ENCODE measurements at places on chromosomes 12 and 14. TPM values are rescaled to one million over a fixed set of nuclear protein-coding genes. Genes with fewer than 3 reads are reported as not detected.

Gene HELB
- total RNA-seq, result 0.58 TPM

Gene OTUB2
- total RNA-seq, result 0.45 TPM

Gene SMIM41
- total RNA-seq, result 1.1 TPM

Gene CMA1
- total RNA-seq, result not detected

- DNase-seq, result no peak
Observed at GRCh38 chr12:51871126-51871525, 16.8 kb upstream of the ANKRD33 start.

DNA sequence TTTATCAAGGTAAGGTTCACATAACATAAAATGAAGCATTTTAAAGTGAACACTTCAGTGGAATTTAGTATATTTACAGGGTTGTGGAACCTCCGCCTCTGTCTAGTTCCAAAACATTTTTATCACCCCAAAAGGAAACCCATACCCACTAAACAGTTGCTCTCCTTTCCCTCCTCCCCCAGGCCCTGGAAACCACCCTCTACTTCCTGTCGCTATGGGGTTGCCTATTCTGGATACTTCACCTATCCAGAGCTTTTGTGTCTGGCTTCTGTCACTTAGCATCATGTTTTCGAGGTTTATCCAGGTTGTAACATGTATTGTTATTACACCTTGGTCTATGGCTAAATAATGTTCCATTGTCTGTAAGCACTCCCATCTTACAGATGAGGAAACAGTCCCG, 27.7 kb upstream of the ZFP36L1 start:
- no peak for DNase-seq

GRCh38 chr14:64681796-64682710, 22.2 kb upstream of the PLEKHG3 start:
- DNase-seq, result peak; percentile 81

Gene HVCN1
- not detected for total RNA-seq

Gene NEUROD4
- total RNA-seq, result not detected

GRCh38 chr12:81136519-81136918, 58.6 kb downstream of the ACSS3 start:
- no peak for DNase-seq

Gene KLHL33
- total RNA-seq, result 0.37 TPM

- no peak for DNase-seq
Observed at GRCh38 chr12:89288959-89289358, 63.3 kb downstream of the DUSP6 start.

GRCh38 chr14:50089208-50089607, 27.2 kb downstream of the VCPKMT start:
- no peak for DNase-seq

GRCh38 chr12:49555631-49556390, 12.1 kb downstream of the MCRS1 start:
- DNase-seq, result no peak

- peak; percentile 80 for DNase-seq
Observed at GRCh38 chr12:11758510-11759493, 109.3 kb downstream of the ETV6 start.

- DNase-seq, result no peak
Observed at GRCh38 chr14:72401632-72402376, 469.6 kb downstream of the RGS6 start.

Gene CD163L1
- 17.7 TPM for total RNA-seq

Gene OTX2
- total RNA-seq, result not detected

DNA sequence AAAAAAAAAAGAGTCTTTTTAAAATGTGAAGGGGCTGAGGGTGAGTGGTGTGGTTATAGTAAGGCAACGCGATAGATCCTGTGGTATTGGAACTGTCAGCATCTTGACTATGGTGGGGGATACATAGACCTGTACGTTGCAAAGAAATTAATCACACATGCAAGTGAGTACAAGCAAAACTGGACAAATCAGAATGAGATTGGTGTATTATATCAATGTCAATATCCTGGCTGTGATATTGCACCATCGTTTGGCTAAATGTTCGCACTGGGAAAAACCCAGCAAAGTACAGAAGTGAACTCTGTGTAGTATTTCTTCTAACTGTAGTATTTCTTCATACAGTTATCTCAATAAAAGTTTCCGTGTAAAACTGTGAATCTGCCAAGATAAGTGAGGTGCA, 67.9 kb downstream of the GCH1 start:
- no peak for DNase-seq

Gene MANSC4
- not detected for total RNA-seq

- DNase-seq, result peak; percentile 36
Observed at GRCh38 chr12:107319533-107320032, 226.2 kb upstream of the CRY1 start.

Gene NTS
- total RNA-seq, result 5.5 TPM

- DNase-seq, result no peak
Observed at GRCh38 chr14:94038921-94039629, 12.9 kb downstream of the OTUB2 start.

DNA sequence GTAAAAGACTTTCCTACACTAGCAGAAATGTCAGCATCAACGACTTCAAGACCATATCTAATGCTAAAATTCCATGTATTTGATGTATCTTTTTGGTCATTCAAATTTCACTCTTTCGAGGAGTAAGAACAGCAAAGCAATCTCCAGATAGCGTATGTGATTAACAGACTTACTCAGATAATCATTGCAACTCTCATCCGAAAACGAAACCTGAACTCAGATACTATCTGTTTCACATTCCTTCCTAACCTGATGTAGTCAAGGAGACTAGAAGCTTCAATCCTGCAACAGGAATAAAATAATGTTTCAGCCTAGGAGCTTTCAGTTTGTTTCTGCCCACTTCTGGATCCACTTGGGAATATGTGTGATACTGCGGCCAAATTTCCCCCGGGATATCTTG, 286.3 kb downstream of the NUAK1 start:
- DNase-seq, result no peak

- DNase-seq, result no peak
Observed at GRCh38 chr12:80064269-80064668, 35.1 kb upstream of the OTOGL start.

DNA sequence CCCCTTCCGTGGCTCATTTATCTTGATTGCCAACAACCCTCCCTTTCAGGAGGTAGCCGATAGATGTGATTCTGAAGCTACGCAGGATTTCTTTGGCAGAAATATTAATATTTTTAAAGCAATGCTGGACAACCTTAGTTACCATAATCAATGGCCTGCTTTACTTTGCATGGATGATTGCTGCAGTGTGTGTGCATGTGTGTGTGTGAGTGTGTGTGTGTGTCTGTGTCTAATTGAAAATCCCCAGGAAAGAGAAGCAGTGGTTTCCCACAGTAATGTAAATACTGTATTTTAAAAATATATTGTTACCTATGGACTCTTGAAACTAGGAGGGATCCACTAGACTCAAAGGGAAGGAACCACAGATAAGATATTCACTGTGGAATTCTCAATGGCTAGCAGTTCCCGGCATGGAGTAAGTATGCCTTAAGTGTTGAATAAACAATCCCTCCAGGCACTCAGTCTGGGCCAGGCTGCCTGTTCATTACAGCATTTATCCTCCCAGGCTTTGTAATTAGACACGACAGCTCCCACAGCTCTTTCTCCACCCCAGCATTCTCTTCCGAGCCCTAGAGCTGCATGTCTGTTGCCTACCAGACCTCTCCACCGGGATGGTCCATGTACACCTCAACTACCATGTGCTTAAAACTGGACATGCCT, 22.5 kb upstream of the C14orf132 start:
- no peak for DNase-seq

- DNase-seq, result no peak
Observed at GRCh38 chr12:117919479-117919878, 49.3 kb downstream of the KSR2 start.

DNA sequence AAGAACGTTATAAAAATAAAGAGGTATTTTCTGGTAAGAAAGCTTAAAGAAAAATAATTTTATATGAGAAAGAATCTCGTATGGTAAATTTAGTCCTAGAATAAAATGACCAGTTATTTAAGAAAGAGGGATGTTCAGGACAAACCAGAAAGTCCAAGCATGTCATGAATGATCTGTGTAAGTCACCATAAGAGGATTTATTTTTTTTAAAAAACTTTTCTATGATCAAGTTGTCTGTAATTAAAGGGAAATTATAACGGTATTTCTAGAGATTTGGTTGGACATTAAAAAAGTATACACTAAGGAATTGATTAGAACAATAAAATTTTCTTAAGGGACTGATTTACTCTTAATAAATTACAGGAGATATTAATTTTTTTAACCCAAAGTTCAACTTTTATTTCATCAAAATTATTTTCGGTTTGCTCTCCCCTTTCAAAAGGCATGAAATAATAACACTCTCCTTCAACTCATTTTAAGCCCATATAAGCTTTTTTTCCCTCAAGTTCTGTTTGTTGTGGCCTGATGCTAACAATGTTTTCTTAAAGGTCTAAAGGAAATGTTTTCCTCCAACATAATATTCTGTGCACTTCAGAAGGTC, 49.9 kb upstream of the CPSF6 start:
- no peak for DNase-seq

GRCh38 chr12:447141-447540, 12.6 kb upstream of the B4GALNT3 start:
- no peak for DNase-seq

- DNase-seq, result peak; percentile 43
Observed at GRCh38 chr12:94561943-94562411, 88.4 kb downstream of the TMCC3 start.

DNA sequence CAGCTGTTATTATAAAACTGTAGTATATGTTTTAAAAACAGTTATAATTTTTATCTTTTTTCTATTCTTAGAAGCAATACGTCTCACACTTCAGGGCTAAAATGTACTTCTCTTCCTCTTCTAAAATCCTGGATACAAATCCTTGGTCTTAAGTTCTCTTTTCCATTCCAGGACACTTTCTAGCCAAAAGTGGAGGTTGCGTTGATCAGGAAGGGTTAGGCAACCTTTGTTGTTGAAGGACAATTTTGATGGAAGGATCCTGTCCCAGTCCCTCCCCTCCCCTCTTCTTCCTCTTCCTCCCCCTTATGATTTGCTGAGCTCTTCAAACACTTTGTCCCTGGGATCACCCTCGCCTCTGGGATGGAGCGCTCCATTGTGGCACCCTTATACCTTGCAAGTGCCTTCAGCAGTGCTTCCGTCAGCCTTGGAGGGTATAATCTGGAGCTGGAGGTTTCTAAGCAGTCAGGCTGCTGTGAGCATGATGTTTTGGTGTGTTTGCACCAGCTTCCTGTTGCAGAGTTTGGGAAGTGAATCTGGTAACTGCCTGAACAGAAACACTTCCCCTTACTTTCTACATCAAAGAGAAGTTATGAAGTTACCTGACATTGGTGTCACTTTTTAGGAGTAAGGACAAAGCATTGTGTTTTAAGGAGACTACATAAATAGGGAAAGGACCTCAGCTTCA, 87.4 kb upstream of the SLC38A2 start:
- DNase-seq, result peak; percentile 42

Gene DTD2
- total RNA-seq, result 26.6 TPM

Gene EML5
- total RNA-seq, result 3.5 TPM

DNA sequence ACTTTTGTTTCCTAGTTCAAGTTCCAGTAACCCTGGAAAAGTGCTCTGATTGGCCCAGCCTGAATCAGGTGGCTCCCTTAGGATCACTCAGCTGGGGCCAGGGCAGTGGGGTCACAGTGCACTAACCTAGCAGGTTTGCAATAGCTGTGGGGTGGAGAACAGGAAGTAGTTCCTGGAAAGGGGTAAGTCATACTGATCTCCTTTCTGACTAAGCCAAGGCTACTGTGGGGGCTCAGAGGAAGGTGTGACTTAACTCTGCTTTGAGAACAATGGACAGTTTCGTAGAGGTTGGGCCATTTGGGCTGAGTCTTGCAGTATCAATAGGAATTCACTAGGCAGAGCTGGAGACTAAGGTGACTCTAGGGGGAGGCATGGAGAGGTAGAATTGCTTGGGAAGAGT, 89.4 kb downstream of the KIF26A start:
- DNase-seq, result no peak

DNA sequence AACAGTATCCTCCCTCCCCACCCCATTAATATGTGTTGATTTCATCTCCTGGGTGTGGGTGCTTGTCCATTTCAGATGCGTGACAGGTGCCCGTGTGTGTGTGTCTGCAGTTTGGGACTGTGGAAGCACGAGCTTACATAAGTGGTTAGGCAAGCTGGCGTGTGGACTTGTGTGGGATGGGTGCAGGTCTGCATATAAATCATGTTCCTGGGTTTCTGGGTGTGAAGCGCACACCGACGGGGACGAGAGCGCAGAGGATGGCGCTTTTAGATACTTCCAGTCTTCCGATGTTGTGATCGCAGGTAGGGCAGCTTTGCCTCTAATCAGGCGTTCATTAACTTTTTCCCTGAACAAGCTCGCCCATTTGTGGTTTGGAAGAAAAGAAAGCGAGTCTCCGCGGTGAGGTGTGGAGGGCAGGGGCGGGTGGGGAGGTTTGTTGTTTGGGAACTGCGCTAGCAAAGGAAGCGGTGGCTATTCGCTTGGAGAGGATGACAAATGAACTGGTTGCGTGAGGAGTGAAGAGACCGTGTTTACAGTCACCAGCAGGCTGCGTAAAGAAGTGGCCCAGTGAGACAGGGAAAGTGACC, 865 bp downstream of the RGS6 start:
- peak; percentile 37 for DNase-seq

- DNase-seq, result no peak
Observed at GRCh38 chr14:61430066-61430757, 108.8 kb downstream of the PRKCH start.

DNA sequence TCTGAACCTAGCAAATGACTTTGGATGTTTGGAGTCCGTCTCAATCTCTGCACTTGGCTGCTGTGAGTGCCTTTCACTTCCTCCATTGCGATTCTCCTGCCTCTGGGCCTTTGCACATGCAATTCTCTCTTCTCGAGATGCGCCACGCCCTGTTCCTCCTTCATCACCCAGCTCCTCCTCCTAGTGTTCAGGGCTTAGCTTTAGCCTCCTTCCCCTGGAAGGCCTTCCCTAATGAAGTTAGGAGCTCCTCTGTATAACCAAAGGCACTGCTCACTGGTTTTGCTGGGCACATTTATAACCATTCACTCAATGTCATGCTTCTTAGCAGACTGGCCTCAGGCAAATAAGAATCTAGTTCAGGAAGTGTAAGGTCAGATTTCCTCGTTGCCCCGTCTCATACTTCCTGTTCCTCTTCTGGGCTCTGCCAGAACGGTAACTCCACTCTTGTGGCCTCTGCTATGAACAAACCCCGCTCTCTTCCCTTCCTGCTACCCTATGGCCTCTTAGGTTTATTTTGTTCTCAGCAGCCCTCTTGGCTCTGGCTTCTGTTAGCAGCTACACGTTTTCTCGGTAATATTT, 171.4 kb downstream of the CRADD start:
- DNase-seq, result no peak

GRCh38 chr12:26514364-26514763, 318.6 kb downstream of the ITPR2 start:
- peak; percentile 10 for DNase-seq

Gene SSTR1
- total RNA-seq, result 1.2 TPM

GRCh38 chr14:65239143-65239937, 137.0 kb upstream of the MAX start:
- no peak for DNase-seq

Data from stomach (tissue), 19 donors.